ENCODE measurements at places on chromosomes 3 and 15.

DNA sequence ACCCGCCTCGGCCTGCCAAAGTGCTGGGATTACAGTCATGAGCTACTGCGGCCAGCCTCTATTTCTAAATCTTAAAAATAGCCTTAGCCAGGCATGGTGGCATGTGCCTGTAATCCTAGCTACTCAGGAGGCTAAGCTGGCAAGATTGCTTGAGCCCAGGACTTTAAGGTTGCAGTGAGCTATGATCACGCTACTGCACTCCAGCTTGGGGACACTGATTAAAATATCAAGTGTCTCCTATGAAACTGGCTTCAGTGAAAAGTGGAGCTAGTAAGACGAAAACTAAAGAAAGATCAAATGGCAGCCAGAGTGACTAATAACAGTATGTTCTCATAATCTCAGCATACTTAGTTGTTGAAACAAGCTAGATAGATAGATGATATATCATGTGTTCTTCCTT, 112.5 kb downstream of the STT3B start:
- no peak for DNase-seq

DNA sequence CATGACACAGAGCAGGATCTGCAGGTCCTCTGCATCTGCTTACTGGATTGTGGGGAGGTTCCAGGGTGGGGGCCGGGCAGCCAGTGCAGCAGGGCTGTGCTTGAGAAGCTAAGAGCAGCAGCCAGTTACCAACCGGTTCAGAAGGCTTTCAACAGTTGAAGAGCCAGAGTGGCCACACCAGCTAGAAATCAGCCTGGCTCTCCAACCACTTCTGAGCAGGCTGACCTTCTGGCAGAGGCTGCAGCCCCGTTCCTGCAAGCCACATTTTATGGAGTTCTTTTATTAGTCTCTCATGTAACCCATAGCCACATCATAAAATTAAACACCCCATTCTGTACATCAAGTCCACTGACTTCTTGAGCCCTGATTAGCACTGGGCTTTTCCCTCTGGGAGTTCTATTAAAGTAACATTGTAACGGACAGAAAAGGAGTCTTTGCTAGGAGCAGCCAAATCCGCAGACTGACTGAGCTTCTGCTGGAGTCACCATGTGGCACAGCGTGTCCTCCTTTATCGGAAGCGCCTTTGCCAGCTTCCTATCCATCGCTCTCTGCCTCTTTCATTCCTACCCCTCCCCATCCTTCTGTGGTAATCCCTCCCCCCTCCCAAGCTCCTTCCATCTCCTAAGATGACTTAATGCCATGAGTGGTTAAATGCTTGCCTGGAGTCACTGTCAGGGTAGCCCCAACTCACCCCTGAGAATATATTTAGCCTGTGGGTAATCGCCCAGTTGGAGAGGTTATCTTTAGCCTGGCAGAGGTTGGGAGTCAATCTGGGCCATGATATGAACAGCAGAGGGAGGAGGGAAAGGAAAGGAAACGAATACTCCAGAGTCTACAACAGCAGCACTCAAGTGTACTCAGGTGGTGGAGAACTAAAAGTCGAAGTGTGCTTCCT, 138.5 kb upstream of the HES1 start:
- DNase-seq: no peak

DNA sequence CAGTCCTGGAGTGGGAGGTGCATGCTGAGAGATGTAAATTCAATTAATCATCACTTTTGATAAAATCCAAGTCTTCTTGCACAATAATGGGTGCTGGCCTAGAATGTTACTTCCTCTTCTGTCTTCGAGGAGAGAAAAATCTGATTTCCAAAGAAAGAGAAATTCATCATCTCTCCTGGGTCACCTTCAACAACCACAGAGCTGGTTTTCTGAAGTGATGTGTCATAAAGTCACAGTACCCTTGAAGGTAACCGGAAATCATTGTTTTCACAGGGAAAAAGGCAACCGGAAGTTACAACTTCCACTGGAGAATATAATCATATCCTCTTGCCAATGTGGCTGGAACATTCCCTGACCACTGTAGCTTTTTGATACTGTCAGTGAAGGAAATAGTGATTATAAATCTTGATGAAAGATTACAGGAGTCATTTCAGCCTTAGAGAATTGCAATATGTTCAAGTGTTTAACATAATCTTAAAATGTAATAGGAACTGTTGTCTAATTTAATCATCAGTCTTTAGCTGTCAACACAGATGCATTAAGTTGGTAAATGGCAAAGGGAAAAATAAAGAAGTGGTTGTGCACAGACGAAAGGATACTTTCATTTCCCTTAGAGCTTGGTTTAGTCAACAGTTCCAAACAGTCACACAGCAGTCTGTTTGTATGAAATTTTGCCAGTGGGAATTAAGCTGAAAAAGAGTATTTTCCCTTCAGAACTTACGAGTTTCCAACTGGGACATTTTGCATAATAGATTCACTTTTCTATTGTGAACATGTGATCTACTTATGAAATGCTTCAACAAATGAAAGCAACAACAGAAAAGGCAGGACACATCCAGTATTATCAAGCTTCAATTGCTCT, 106.5 kb upstream of the SLC4A7 start:
- DNase-seq: no peak

DNA sequence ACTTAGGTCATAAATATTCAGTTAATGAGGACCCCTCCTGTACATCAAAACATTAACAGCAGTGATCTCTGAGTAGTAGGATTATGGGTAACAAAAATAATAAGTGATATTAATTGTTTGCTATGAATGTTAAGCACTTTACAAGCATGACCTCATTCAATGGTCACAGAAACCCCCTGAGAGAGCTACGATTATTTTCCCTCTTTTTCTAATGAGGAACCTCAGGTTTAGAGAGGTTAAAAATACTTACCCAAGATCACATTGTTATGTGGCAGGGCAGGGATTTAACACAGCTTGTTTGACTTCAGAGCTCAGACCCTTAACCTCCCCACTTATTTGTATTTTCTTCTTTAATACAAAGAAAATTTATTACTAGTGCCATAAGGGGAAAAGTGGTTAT, 228.2 kb downstream of the TBL1XR1 start:
- DNase-seq: no peak

GRCh38 chr3:21703291-21703690, 47.7 kb downstream of the ZNF385D start:
- no peak for DNase-seq

- no peak for DNase-seq
Measured at GRCh38 chr3:157274644-157275137, 114.7 kb upstream of the CCNL1 start.

DNA sequence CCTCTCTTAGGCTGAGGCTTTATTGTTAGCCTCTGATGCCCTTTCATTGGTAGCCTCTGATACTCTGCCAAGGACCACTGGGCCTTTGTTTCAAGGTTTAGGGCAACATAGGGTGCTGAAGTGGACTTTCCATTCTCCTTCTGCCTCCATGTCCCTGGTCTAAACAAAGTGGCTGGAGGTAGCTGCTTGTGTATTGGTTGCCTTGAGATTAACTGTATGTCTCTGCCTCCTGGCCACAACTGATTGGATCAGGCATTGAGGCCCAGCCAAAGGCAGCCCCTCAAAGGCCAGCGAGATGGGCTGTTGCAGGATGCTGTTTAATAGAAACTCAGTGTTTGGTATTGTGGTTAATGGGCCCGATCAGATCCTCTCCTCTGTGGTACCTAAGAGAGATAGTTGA, 77.9 kb upstream of the PRR23C start:
- no peak for DNase-seq

- DNase-seq: no peak
Measured at GRCh38 chr3:155285936-155286335, 7.5 kb downstream of the STRIT1 start.

- DNase-seq: no peak
Measured at GRCh38 chr3:11523572-11524101, 120.1 kb downstream of the VGLL4 start.

DNA sequence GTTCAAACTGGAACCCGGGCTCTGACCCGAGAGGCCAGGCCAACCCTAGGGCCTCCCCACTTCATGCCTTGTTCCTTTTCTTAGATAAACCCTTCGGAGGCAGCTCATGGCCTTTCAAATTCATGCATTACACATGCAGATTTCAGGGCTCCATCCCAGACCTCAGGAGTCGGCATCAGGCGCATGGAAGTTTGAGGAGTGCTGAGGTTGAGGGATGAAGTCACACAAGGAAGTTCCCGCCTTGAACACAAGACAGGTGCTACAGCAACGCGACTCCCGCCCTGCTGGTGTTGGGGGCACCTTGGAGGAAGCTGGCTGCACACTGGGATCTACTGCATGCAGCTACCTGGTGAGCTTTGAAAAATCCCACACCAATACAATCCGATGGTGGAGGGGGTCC, 245.2 kb upstream of the LYSMD4 start:
- DNase-seq: no peak

Data from HuH-7.5 (cell line).